ENCODE measurements at places on chromosomes 3 and 15. TPM values are rescaled to one million over a fixed set of nuclear protein-coding genes. Genes with fewer than 3 reads are reported as not detected.

DNA sequence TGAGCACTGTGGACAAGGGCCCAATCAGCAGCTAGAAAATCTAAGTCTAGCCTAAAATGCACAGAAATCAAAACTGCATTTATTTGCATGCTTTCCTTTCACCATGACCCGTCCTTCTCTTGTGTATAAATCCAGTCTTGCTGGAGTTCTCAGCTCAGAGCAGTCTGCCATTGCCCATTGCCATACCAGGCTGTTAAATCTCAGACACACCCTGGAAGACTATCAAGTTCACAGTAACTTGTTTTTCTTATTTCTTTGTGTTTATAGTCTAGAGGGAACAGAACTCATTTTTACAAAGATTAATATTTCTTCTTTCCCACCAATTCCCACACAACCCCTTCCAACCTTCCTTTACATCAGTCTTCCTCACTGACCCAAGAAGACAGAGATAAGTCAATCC is 85.9 kb downstream of the COL8A1 start:
- H3K36me3 ChIP-seq, result no peaks in the 10 kb centered on the region
- H3K27ac ChIP-seq, result no peak overlapping the region
- no peak overlapping the region for H3K4me3 ChIP-seq
- no peaks in the 10 kb centered on the region for H3K4me1 ChIP-seq

DNA sequence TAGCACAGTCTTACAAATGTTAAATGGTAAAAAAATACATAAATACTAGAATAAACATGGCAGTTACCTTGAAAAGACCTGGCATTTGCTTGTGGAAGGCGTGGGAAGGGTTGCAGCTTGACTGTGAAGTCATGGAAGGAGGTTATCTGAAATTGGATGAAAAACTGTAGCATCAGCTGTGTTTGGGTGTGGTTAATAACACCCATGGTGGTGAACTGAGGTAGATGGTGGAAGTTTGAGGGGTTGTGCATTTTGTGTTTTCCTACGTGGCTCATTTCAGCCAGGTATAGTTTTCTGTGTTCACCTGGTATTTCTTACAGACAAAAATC is 46.5 kb downstream of the PSMD6 start:
- peaks cover 77% of the 10 kb centered on the region for H3K4me1 ChIP-seq
- DNase-seq, result no peak
- H3K4me3 ChIP-seq, result no peak overlapping the region
- no peaks in the 10 kb centered on the region for H3K27me3 ChIP-seq
- H3K36me3 ChIP-seq, result peaks cover 59% of the 10 kb centered on the region

GRCh38 chr3:72860053-72860452 is 11.8 kb upstream of the SHQ1 start:
- H3K27me3 ChIP-seq, result no peaks in the 10 kb centered on the region
- H3K4me1 ChIP-seq, result no peaks in the 10 kb centered on the region
- DNase-seq, result no peak
- H3K4me3 ChIP-seq, result no peak overlapping the region
- no peaks in the 10 kb centered on the region for H3K36me3 ChIP-seq
- no peak overlapping the region for H3K27ac ChIP-seq

DNA sequence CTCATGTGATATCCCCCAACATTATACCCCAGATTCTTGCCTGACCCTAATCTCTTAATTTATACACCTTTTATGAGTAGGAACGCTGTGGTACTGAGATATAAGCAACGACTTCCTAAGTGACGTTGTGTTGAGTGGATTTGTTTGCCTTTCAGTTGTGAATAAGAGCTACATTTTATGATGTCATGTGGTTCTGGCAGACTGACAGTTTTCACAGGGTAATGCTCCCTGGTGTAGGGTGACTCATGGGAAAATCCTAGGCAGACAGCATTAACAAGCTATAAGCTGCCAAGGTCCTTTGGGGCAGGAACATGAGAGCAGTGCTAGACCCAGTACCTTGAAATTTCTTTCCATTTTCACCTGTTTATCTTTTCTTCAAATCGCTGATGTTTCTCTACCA is 11.2 kb downstream of the C3orf52 start:
- H3K4me1 ChIP-seq, result peaks cover 15% of the 10 kb centered on the region
- H3K4me3 ChIP-seq, result no peak overlapping the region
- H3K27ac ChIP-seq, result no peak overlapping the region

DNA sequence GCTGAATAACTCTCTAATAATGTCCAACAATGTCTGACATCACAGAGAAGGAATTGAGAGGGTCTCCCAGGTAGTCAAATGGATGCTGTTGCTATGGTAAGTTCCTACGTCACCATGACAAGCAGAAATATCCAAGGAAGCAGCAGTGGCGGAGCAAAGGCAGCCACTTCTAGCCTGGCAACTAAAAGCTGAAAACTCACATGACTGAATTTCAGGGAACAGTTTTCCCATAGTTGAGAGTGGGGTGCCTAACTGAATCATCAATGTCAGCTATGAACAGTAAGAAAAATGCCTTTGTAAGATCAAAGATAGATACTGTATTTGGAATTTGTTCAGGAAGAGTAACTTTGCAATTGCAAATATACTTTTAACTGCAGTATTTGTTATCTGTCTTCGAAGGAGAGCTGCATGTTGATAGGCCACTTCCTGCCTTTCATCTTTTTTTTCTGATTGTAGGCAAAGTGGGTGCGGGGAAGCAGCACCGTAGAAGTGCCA is 161.7 kb downstream of the BBX start:
- DNase-seq, result no peak
- no peaks in the 10 kb centered on the region for H3K36me3 ChIP-seq
- H3K27ac ChIP-seq, result no peak overlapping the region

- H3K36me3 ChIP-seq, result peaks cover 81% of the 10 kb centered on the region
- peaks cover 13% of the 10 kb centered on the region for H3K4me1 ChIP-seq
- no peak for DNase-seq
- no peak overlapping the region for H3K4me3 ChIP-seq
These were observed 5.3 kb downstream of the COPG1 start for GRCh38 chr3:129254536-129255230.

DNA sequence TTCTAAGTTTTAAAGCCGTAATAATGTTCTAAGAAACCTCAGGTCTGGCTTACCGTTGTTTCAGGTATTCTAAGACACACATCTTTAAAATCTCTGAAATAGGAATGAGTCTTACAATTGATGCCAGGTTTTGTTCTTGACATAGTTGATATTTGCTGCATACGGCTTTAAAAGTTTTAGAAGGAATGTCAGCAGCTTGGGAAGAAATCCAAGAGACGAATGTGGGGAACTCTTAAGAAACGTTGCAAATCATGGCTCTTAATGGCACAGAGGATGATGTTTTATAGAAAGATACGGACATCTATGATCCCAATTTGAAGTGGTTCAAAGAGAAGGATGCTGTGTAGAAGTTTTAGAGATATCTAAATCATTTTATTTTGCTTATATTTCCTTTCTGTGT is 11.5 kb downstream of the NUDT16 start:
- no peaks in the 10 kb centered on the region for H3K27me3 ChIP-seq
- no peak overlapping the region for H3K4me3 ChIP-seq
- DNase-seq, result no peak
- H3K27ac ChIP-seq, result no peak overlapping the region

DNA sequence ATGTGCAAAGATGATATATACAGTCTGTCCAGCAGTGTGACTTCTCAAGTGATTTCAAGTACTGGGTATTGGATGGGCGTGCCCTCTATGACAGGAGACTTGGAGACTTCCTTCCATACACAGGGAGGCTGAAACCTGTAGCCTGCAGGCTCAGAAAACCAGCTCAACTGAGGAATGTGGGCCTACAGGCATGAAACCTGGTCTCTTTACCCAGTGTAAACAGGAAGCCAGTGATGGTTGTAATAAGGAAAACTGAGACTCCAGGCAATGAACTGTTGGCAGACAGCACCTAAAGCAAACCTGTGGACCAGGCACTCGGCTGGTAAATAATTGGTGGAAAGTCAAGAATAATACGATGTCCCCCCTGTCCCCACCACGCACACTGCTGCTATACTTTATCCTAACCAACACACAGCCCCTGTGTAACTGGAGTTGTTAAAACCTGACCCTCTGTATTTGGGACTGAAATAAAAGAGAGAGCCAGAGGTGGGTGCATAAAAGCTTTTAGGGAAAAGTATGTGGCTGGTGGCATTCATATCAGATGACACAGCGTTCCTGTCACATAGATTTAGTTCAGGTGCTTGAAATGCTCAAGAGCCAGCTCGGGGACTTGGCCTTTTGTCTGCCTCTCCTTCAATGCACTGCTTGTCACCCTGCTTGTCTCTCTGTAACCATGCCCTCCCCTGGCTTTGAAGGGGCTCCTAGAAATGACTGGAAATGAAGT is 144.7 kb downstream of the TPRG1 start:
- no peak overlapping the region for H3K27ac ChIP-seq
- H3K4me3 ChIP-seq, result no peak overlapping the region
- H3K4me1 ChIP-seq, result peaks cover 14% of the 10 kb centered on the region
- peaks cover 9% of the 10 kb centered on the region for H3K36me3 ChIP-seq

- no peak overlapping the region for H3K27ac ChIP-seq
- H3K36me3 ChIP-seq, result no peaks in the 10 kb centered on the region
- no peak for DNase-seq
- no peaks in the 10 kb centered on the region for H3K27me3 ChIP-seq
- no peaks in the 10 kb centered on the region for H3K4me1 ChIP-seq
These were observed 236.6 kb upstream of the GPR149 start for GRCh38 chr3:154666542-154666941.

FANCD2OS gene
- not detected for total RNA-seq
